Esophagus squamous epithelium (tissue), 5 donors: ENCODE measurements at places on chromosomes 11 and 22.

GRCh38 chr22:30299322-30299721 is 10.0 kb upstream of the CASTOR1 start:
- no peak for DNase-seq

DNA sequence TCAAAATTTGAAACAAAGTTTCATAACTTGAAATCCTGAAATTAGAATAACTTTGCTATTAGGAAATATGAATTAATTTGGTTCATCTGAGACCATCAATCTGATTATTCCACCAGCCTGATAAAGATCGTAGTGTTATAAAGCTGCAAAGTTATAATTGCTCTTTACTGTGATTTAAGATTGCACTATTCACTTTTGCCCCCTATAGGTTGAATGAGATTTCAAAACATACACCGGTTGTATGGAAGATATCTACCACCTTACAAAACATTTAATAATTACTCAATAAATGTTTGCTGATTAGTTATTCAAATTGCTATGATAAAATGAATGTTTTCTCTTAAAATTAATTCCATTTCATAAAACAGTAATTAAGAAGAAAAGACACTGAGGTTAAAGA is 26.1 kb downstream of the APIP start:
- no peak for DNase-seq

GRCh38 chr11:63022441-63022840 is 6.8 kb upstream of the SLC22A8 start:
- no peak for DNase-seq

GRCh38 chr11:64089493-64089892 is 53.8 kb downstream of the FLRT1 start:
- DNase-seq: no peak

- DNase-seq: no peak
Observed at GRCh38 chr22:44357296-44357965, 44.7 kb upstream of the SHISAL1 start.

- no peak for DNase-seq
Observed at GRCh38 chr22:23670378-23671295, 20.2 kb upstream of the RGL4 start.

DNA sequence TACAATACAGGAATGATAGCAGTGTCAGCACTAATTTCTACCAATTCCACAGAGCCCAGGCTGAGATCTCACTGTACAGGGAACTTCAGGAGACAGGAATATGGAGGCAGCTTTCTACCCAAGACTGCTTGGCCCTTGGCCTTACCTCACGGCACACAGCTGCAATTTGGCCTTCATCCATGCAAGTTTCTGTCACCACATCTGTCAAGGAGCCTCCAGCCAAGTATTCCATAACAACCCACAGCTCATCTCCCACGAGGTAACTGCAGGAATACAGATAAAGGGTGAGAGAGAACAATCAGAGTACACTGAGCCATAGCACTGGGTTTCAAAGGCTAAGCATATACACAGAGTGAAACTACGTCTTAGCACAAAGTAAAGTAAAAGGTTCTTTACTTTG is 39.0 kb upstream of the GDPD4 start:
- no peak for DNase-seq

DNA sequence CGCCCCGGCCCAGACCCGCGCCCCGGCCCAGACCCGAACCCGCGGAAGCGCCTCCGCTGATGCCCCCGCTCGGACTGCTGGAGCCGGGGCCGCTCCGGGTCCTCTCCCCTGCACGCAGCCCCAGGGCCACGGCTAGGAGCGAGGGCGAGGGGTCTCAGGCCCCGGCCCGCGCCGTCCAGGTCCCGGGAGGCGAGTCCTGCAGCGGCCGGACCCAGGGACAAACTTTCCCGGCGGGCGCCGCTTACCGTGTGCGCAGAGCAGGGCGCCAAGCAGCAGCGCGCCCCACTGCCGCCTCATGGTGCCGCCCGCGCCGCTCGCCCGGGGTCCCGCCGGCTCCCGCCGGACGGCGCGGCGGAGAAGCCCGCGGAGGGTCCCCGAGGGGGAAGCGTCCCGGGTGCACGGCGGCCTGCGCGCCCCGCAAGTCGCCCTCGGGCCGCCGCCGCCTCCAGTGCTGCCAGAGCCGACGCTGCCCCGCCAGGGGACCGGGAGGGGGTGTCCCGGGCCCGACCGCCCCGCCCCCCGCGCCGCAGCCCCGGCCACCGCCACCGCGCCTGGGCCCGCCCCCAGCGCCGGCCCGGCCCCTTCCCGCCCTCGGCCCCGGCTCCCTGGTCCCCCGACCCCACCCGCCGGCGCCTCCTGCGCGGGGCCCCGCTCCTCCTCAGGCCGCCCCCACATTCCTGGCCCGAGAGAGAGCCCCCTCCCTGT is at the start of gene LRP4:
Gene LRP4, minus strand, starts transcription at position 468 of the 705 bp plus-strand sequence. Its CDS starts 171 bp downstream, at position 297.
- no peak for DNase-seq

DNA sequence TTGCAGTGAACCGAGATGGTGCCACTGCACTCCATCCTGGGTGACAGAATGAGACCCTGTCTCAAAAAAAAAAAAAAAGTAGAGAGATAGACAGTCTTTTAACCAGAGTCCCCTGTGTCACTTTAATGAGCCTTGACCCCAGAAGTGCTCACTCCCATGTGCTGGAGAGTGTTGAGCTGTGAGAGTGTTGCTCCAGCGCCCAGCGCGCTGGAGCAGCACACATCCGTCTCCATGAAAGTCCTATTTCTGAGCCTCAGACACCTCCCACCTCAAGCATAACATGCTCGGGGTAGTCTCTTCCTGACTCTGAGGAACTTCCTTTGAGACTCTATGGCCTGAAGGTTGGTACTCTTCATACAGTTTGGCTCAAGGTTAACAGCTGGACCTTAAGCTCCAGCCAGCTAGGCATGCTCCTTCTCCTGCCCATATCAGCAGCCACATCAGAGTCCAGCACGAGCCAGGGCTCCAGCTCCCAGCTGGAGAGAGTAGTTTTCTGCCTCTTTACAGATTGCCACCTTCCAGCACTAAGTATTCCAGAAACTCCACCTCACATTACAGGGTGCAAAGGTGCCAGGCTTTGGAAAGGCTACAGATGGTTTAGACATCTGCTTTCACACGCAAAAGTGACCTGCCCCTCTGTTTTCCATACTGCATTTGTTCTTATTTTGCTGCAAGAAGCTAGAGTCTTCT is 29.4 kb upstream of the UBASH3B start:
- no peak for DNase-seq

GRCh38 chr11:98180921-98181320 is 839.8 kb upstream of the CNTN5 start:
- DNase-seq: no peak

- DNase-seq: no peak
Observed at GRCh38 chr11:14255238-14255534, 103.8 kb downstream of the RRAS2 start.

- no peak for DNase-seq
Observed at GRCh38 chr22:33240888-33241475, 182.8 kb upstream of the SYN3 start.

DNA sequence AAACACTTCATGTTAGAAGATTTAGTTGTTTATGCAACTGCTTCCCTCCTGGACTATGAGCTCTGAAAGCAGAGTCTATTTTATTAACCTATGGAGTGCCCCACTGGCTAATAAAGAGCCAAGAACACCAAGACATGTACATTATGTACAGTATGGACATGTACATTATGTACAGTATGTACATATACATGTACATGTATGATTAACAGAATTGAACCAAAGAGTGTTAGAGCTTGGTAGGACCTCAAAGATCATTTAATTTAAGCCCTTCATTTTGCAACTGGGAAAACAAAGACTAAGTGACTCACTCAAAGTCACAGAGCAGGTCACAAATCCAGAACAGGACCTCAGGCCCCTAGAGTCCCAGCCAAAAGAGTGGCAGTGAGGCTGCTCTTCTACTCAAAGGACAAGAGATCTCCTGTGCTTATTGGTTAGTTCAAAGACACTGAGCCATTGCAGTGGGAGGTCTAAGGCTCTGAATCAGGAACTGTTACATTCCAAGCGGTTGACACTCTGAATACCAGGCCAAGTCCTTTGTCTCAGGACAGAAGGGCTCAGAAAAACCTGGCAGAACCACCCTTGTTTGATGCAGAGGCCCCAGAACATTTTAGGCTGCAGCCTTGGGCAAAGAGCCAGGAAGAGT is 103.8 kb downstream of the FAM168A start:
- no peak for DNase-seq

DNA sequence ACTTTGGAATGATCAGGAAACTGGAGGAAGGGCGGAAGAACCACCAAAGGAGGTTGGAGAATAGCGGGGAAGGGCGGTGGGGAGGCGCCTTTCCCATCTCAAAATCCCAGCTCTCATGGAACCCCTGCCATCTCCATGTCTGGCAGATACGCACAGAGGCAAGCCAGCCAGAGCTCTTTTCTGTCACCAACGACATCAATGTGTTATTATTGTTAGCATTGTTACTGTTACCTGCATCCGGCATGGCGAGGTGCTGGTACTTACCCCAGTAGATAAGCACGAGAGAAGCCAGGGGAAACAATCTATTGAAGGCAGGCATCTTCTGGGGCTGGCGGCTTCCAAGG is 969 bp downstream of the SCN3B start:
- DNase-seq: no peak

GRCh38 chr22:45460288-45461109 is 42.2 kb upstream of the FBLN1 start:
- no peak for DNase-seq

- DNase-seq: no peak
Observed at GRCh38 chr11:15055620-15056356, 17.6 kb upstream of the CALCB start.

- no peak for DNase-seq
Observed at GRCh38 chr22:48492366-48493320, 1335.0 kb downstream of the BRD1 start.

DNA sequence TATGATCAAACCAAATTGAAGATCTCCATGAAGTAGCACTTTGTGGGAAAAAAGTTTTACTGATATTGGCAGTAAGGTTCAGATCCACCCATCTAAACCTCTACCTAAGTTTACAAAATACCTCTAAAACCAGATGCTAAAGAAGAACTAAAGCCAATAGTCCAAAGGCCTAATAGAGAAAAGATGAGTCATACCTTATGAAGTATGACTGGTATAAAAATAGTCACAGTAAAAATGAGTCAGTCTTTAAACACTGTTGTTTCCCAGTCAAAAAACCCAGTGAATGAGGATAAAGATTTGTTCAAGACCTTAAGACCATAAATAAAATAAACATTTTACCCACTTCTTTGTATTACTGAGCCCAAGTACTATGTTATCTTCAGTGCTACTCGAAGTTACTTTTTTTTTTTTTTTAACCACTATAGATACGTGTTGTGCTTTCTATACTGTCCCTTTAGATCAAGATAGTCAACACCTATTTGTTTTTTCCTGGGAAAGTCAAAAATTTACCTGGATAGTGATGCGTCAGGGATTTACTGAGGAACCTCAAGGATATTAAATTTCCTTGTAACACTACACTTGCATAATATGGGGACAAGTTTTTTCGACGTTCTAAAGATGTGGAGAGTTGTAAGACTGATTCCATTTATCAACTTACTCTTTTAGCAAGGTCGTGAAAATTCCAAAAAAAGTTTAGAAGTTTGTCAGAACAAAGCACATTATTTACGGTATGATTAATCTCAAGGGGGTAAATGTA is 87.3 kb downstream of the CCDC73 start:
- DNase-seq: no peak

GRCh38 chr11:1076061-1076665 is 1.5 kb downstream of the MUC2 start:
- DNase-seq: no peak

DNA sequence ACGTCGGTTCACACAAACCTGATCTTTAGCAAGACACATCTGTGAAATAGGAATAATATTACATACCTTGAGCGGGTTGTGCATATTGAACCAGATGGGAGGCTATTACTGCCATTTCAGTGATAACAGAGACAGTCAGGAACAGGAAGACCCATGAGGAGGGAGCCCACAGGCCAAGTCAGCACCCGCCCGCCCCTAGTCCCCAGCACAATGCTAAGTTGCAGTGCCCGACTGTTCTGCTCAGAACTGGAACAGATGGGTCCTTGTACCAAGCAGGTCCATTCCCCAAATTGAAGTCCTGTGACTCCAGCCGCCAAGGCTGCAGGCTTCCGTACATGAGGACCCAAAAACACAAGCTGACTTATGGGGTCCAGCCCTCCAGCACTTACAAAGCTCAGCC is 9.3 kb downstream of the CXCR5 start:
- DNase-seq: no peak

- no peak for DNase-seq
Observed at GRCh38 chr11:57180964-57181363, 789 bp upstream of the LRRC55 start.

DNA sequence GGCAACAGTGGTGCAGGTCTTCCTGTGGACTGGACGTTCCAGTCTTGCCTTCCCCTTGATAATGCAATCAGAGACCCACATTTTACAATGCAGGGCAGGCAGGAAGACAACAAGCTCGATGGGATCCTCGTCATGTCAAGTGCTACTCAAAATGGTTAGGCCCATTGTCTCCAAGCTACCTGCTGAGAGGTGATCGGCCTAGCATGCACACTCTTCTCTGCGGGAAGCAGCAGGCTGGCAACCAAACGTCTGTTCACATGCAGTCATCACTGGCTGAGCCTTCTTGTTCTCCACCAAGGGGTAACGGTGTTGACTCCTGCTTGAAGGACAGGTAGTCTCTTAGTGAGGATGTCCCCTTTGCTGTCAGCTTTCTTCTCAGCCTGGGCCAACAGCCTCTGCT is 25.5 kb upstream of the CD82 start:
- no peak for DNase-seq

DNA sequence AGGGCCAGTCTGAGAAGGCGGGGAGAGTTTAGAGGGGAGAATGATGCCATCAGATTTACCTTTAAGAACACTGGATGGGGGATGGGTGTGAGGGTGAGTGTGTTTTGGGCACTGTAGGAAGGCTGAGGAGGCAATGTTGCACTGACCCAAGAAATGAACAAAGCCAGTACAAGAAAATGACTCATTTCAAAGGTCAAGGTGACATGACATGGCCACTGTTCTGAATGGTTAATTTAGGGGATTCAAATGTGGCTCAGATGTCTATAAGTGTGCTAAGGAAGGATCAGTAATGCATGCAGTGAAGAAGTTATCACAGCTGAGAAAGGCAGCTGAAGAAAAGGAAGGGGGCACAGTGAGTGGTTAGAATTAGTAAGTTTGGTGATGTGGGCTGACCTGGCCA is 129.9 kb downstream of the PGR start:
- DNase-seq: no peak
